ENCODE measurements at places on chromosomes 5 and 9.

DNA sequence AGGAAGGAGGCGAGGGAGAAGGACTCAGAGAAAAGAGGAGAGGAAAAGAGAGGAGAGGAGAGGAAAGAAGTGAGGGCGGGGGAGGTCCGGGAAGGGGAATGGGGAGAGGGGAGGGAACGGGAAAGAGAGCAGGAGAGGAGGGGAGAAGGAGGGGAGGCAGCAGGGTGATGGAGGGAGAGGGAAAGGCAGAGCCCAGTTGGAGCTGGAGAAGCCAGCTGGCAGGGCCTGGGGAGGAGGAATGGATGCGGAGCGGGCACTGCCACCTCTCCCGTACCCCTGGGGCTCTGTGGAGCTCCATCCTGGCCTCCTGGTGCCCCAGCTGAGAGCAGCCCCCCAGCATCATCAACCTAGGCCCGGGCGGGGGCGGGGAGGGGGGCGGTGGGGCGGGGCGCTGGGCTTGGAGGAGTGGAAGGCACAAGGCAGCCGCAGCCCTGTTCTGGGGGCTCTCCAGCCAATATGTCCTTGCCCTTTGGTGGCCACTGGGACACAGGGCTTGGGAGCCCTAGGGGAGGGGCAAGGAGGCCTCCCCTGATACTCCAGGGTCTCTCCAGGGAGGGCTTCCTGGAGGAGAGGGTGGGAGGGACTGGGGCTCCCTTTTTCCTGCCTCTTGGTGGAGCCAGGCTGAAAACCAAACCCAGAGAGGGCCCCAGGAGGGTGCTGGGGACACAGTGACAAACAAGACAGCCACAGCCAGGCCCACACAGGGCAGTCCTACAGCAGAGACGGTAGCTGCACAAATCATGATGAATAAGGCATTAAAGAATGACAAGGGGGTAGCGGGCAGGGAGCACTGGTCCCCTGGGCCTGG lies 123.7 kb downstream of the C9orf50 start:
- no peak for DNase-seq

- DNase-seq: peak; percentile 12
These were observed 95.9 kb downstream of the UGCG start for GRCh38 chr9:111992523-111992922.

- no peak for DNase-seq
These were observed 194.0 kb downstream of the CRB2 start for GRCh38 chr9:123550012-123550411.

GRCh38 chr5:139925650-139926640 lies 117.2 kb downstream of the NRG2 start:
- peak; percentile 42 for DNase-seq

All from CD4-positive, alpha-beta T cell treated with Interleukin-4 for 4 hours (primary cell).